Right cardiac atrium (tissue), 5 donors: ENCODE measurements at places on chromosomes 7 and 10. TPM values are rescaled to one million over a fixed set of nuclear protein-coding genes. Genes with fewer than 3 reads are reported as not detected.

GRCh38 chr10:44395396-44395795 lies 10.5 kb upstream of the CXCL12 start:
- no peak for DNase-seq

- no peak for DNase-seq
These were observed 18.9 kb upstream of the ZNF138 start for GRCh38 chr7:64775289-64775688.

DNA sequence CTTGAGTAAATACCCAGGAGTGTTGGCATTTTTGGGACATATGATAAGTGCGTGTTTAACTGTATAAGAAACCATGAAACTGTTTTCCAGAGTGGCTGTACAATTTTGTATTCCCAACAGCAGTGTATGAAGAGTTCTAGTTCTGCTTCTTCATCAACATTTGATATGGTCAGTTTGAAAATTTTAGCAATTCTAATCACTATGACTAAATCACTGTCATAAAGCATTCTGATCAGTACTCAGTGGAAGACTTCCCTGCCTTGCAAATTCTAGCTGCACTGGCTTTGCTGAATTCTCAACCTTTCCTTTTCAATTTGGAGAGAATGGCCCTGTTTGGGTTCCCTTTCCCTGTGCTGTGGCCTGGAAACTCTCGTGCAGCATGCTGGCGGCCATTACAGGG lies 18.6 kb upstream of the FAM221A start:
- DNase-seq: no peak

DNA sequence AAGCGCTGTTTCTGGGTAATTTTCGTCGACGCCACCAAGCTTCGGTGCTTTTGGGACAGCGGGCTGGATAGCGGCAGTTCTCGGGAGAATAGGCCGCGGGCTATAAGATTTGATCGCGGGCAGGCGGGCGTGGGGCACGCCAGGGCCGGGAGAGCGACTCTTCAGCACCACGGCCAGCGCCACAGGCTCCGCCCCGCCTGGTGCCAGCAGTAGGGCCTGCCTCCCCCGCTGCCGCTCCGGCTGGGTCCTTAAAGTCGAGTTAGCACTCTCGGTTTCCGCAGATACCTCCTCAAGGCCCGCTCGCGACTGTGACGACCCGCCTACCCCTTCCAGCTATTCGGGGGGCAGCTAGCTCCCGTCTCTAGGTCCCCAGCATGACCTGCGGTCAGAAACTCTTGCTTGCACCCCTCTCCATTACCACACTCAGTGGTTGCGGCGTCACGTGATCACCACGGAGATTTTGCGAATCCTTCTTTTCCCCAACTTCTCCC lies 9.4 kb downstream of the NXPH1 start:
- peak; percentile 85 for DNase-seq

GRCh38 chr7:5629941-5630340 lies 151.5 kb downstream of the RNF216 start:
- no peak for DNase-seq

DNA sequence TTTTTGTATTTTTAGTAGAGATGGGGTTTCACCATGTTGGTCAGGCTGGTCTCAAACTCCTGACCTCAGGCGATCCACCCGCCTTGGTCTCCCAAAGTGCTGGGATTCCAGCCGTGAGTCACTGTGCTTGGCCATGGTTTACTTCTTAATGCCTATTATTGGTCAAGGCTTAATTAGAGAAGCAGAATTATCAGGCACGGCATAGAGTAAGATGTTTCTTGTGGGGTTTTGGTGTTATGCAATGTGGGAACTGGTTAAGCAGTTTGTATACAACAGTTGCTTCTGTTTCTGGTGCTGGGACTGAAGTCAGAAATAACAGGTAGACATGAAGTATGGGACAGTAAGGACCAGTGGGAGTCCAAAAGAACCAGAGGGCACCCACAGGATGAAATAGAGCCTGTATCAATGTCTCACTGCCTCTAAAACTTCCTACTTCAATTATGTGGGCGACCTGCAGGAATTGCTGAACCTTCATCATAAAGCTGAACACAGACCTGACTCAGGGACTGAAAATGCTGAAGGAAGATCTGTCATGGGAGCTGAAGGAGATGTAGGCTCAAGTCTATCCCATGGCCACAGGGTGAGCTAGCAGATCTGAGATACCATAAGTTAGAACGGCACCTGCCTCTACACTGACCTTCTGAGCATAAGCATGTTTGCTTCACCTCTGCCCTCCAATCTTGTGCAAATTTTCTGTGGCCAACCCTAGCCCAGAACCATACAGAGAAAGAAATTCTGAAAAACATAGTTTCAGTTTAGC lies 38.3 kb upstream of the VCL start:
- no peak for DNase-seq

DNA sequence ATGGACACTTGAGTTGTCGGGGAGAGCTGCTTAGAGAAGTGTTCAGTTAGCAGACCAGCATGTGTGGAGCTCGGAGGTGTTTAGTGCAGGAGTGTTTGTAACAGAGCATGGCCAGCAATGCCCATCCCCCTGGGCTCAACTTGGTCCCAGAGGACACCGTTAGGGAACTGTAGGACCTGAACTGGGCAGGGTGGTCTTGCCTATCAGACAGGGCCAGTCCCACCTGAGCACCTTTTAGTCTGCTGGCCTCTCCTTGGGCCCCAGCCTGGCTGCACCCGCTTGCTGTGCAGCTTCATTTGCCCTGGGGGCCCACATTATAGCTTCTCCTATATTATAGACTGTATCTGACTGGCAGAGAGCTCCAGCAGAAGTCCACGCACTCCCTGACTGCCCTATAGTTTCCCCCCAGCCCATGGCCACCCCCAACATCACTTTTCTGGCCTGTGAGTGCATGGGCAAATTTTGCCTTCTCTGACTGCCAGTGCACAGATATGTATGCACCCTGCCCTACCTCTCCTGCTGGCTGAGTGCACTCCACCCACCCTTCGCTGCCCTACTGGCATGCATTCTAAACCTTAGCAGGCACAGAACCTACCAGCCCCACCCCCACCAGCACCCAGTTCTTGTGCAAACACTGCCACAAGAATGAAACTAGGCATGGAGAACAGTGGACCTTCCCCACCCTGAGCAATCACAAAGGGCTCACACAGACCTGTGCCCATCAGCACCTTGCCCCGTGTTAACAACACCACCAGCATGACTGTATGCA lies 1030.6 kb upstream of the GHITM start:
- DNase-seq: no peak

- no peak for DNase-seq
These were observed 33.2 kb upstream of the VCL start for GRCh38 chr10:73964743-73965142.

GRCh38 chr10:28595613-28596012 lies 62.7 kb downstream of the WAC start:
- DNase-seq: no peak

GRCh38 chr7:52825611-52826010 lies 209.8 kb upstream of the POM121L12 start:
- DNase-seq: no peak

- no peak for DNase-seq
These were observed 714 bp upstream of the CASP2 start for GRCh38 chr7:143287339-143287934.

DNA sequence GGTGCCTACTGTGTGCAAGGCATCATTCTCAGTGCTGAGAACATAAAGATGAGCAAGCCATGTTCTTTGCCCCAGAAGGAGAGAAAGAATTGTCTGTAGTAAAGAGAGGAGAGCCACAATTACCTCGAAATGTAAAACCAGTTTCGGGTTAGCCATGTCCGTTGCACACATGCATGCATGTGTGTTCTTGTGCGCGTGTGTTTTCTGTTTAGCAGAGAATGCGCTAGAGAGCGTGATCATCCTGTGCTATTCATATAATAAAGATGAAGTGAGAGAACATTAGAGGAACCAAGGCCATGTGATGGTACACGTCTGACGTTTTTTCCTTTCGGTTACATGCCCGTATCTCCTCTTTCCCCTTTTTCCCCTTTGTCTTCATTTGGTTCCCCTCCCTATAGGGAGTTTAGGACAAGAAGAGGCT lies 158.2 kb downstream of the CELF2 start:
- DNase-seq: no peak

GRCh38 chr7:115015619-115016018 lies 93.7 kb downstream of the MDFIC start:
- DNase-seq: no peak

DNA sequence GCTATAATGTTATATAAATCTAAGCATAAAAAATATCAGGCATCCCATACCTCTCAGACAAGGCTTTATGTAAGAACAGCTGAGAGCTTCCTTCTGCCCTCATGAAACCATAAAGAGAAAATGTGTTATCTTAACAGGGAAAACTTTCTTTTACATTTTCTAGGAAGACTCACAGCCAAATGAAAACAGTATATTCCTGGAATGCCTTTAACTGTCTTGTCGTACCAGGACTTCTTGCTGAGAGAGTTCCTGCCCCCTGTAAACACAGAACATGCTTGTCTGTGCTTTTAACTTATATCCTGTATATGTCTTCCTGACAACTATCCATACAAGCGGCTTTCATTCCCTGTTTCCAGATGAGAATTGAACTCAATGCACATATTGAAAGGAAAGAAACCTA lies 64.8 kb upstream of the AHR start:
- DNase-seq: no peak

DNA sequence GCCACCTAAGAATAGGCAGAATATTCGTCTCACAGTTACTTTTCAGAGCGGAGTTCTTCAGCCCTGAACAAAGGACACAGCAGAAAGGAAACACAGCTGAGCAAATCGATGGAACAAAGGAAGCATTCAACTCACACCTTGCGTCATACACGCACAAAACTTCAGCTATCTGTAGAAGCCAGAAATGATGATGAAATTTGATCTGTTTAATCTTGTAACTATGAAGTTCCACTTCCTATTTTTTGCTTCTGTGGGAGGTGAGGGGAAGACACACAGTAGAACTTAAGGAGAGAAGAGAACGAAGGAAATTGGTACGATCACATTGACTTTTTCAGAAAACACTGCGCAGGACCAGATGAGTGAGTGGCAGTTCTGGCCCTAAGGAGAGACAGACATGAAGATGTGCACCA lies 26.2 kb downstream of the FAM171A1 start:
- DNase-seq: no peak

- no peak for DNase-seq
These were observed 10.0 kb upstream of the PROSER2 start for GRCh38 chr10:11813177-11813576.

DNA sequence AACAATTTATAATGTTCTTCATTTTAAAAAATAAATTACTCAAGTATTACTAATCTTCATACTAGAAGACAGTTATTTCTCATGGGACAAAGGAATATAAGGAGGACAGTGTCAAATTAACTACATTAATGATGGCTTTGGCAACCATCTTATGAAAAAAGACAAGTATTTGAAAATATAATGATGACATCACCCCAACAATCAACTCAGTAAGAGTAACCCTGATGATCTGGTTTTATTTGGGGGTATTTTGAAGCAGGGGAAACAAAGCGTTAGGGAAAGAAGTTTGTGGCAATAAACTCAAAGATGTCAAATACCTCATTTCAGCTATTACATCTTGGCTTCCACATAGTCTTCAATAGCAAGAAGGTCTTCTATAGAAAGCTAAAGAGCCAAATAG lies 29.0 kb upstream of the RELN start:
- no peak for DNase-seq

ARMC10 gene
- total RNA-seq: 18.7 TPM

GRM8 gene
- total RNA-seq: not detected

CFAP43 gene
- 0.14 TPM for total RNA-seq

CLEC5A gene
- total RNA-seq: 0.33 TPM

COL13A1 gene
- total RNA-seq: 4.4 TPM

MRPL43 gene
- 60.0 TPM for total RNA-seq

FGFR2 gene
- 20.4 TPM for total RNA-seq
